ENCODE measurements at places on chromosomes 11 and 22.
A peak's percentile ranks its signal among the peaks of the same experiment; 100 is the strongest.

DNA sequence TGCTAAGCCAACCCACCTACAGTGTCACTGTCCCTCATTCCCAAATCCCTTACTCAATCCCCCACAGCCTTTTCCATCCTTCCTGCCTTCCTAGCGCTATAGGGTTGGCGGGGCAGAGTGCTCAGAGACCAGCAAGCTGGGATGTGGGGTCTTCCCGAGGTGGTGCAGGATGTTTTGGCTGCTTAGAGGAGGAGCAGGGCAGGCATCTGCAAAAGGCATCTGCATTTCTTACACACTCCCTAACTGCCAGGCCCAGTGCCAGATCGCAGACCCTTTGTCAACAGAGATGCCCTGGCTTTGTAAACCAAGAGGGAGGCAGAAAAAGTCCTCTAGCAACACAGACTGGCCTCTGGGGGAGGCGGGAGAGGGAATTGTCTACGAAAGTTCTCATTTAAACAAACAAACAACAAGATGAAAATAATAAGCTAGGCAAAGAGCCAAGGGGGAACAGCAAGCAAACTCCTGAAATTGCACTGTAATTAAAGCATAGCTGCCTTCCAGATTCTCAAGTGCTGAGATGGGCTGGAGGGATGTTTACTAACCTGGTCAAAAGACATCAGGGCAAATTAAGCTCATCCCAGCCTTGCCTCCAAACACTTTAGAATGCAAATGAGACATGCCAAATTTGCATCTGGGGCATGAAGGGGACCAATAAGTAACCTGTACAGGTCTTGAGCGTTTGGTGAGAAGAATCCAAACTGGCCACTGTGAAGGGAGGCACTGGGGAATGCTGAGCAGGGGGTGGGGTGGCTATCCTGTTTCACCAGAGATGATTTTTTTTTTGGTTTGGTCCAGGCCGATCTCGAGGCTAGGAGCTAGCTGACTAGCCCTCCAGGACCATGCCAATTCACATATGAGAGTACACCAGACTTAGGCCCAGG lies 38.1 kb upstream of the ADA2 start:
- DNase-seq: no peak

DNA sequence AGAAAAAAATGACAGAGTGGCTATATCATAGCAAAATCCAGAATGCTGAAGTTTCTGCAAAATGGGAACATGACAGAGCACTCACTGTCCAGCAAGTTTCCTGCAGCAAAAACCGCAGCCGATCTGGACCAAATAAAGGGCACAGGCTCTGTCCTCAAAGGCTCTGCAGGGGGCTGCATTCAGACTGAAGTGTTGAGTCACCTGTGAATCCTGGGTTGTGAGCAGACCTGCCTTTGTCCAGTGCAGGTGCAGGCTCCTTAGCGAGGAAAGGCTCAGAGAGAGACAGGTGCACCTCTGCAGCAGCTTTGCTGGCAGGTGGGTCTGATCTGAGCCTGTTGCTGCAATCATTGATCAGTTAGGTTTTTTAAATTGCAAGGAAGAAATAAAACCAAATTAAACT lies 29.3 kb upstream of the NFAM1 start:
- peak; percentile 24 for DNase-seq

- DNase-seq: no peak
Observed at GRCh38 chr11:76592025-76592914, 78.3 kb downstream of the LRRC32 start.

DNA sequence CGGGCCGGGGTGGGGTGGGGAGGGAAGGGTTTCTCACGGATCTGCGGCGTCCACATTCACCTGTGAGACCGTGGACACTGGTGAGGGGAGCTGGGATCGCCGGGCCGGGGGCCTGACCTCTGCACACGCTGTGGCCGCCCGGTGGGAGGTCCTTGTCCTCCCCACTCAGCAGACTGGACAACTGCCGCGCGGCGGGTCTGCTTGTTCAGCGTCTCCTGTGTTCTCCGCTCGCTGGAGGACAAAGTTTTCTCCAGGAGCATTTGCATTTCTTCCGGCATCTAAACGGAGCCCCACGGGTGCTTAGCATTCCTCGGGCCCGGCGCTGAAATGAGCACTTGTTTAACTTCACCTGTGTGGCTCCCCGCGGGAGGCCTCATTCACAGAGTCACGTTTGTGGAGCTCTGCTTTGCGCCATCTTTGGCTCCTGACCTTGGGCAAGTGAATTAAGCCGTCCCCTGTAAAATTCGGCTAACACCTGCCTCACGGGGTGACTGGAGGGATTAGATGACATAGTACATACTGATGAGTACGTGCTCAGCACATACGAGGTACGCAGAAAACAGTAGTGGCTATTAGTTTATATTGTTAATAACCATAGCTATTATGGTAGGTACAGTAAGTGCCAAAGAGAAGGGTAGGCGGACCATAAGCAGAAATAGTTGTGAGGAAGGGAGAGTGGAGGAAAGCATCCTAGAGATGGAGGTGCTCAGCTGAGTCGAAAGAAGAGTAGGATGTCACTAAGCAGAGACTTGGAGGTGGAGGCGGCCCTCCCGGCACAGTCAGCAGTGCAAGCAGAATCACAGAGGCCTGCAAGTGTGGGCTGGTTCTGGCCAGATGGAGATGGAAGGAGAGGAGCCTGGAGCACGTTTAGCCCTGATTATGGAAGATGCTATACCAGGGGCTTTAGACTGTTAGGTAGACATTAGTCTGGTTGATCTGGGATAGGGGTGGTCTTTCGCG lies 885 bp downstream of the TRMU start:
- DNase-seq: no peak

GRCh38 chr11:1519028-1520010 lies 32.7 kb upstream of the MOB2 start:
- no peak for DNase-seq

DNA sequence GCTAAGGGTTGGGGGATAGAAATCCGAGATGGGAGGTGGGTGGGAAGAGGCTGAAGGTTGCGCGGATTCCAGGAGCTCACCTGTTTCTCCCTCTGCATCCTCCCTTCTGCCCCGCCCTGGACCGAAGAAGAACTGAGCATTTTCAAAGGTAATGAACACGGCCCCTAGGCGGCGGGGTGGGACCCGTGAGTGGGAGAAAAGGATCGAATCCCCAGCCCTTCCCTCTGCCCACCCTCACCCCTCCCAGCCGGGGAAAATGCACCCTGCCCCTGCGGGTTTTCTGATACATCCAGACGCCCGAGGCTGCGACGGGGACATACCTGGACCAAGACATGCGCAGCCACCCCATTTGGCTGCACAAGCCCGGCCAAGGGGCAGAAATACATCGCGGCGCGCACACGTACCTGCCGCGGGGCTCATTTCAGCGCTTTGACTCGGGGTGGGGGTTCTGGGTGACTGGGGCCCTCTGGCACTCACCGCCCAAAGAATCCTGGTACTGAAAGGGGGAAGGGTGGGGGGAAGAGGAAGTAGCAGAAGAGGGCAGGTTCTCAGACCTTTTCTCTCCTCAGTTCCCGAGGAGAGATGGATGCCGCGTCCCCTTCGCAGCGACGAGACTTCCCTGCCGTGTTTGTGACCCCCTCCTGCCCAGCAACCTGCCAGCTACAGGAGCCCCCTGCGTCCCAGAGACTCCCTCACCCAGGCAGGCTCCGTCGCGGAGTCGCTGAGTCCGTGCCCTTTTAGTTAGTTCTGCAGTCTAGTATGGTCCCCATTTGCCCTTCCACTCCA lies 6.0 kb downstream of the VSIG2 start:
- no peak for DNase-seq

GRCh38 chr22:35478633-35479107 lies 62.0 kb upstream of the RASD2 start:
- DNase-seq: no peak

- DNase-seq: no peak
Observed at GRCh38 chr22:46531581-46532175, 5.7 kb downstream of the CELSR1 start.

- DNase-seq: no peak
Observed at GRCh38 chr11:63909591-63910506, 7.1 kb downstream of the RCOR2 start.

GRCh38 chr22:19360300-19360792 lies 68.8 kb upstream of the CLTCL1 start:
- DNase-seq: no peak

DNA sequence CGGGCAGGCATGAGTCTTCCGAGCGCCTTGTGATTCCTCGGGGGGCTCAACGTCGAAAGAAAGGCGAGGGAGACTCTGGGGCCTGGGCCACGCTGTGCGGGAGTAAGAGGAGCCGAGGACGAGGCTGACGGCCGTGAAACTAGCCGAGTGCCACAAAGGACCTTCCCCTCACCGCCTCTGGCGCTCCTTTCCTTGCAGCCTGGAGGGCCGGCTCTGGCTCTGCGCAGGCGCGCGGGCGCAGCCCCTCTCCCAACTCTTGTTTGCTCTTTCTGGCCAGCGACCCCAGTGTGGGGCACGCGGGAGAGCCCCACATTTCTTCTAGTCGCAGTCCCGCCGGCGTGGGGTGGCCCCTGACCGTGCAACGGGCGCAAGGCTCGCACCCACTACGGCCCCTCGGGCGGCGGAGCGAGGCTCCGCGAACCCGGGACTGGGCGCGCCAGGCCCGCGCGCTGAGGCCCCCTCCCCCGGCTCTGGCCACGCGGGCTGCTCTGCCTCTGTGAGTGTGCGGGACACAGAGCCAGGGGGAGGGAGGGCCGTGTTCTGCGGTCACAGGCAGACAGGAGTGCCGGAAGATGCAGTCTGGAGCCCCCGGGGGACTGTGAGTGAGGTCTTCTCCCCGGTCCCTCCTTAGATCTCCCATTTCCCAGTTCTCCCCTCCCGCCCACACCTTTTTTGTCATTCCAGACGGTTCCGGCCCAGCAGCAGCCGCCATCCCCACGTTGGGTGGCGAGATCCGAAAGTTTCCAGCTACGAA lies 1.0 kb upstream of the TOB2 start:
- peak; percentile 5 for DNase-seq

- no peak for DNase-seq
Observed at GRCh38 chr11:80388130-80388529, 947.3 kb upstream of the TENM4 start.

- no peak for DNase-seq
Observed at GRCh38 chr22:24983151-24983550, 30.6 kb downstream of the KIAA1671 start.

- no peak for DNase-seq
Observed at GRCh38 chr22:45742866-45743450, 71.3 kb downstream of the ATXN10 start.

- no peak for DNase-seq
Observed at GRCh38 chr22:17314487-17314886, 54.8 kb upstream of the CECR2 start.

DNA sequence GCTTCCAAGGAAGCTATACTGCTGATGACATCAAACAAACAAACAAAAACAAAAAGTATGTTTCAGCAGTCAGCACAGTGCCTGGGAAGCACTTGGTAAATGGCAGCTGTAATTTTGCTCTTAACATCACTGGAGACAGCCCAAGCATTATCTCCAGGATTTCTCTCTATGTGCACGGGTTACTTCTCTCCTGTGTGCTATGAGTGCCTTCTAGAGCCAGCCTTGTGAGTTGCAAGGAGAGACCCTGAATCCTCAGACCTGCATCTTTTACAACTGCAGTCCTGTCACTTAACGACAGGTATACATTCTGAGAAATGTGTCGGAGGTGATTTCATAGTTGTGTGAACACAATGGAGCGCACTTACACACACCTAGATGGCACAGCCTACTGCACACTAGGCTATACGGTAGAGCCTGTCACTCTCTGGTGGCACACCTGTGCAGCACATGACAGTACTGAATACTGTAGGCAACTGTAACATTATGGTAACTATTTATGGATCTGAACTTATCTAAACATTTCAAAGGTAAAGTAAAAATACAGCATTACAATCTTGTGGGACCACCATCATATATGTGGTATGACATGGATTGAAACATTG lies 662.5 kb upstream of the B3GAT1 start:
- peak; percentile 1 for DNase-seq

DNA sequence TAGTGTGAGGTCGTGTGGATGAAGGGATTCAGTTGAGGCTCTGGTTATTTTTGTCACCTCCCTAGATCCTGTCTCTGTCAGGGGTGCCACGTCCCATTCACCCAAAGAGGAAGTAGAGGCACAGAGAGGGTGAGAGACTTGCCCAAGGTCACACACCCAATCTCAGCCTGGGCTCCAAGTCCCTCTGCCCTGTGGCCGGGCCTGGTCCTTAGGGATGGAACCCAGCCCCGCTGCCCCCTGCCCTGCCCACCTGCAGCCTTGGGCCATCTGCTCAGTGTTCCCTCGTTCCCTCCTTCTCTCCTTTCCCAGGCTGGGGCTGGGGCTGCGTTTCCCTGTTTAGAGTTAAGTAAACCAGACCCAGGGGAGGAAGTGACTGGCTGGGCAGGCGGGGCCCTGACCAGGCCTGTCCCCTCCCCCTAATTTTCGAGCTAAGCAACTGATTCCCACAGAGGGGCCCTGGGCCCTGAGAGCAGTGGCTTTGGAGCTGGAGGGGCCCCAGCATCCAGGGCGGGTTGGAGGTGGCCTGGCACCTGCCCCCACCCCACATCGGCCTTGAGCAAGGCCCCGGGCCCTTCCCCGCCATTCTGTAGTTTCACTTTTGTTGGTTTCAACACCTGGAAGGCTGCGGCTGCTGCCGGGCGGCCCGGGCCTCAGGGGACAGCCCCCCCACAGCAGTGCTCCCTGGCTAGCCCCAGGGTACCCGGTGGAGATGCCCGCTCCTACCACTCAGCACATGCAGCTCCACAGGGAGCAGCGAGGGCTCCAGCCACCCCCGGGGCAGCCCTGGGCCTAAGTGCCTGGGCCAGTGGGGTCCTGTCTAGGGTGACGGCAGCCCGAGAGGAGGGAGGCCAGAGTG lies 1.5 kb downstream of the TCIRG1 start:
- no peak for DNase-seq

GRCh38 chr22:23385678-23386631 lies 194.1 kb downstream of the IGLL1 start:
- DNase-seq: no peak

- DNase-seq: no peak
Observed at GRCh38 chr11:113384551-113384950, 3.0 kb upstream of the ANKK1 start.

- DNase-seq: no peak
Observed at GRCh38 chr11:79444923-79445322, 4.1 kb upstream of the TENM4 start.

- no peak for DNase-seq
Observed at GRCh38 chr22:28581016-28581415, 98.6 kb downstream of the TTC28 start.

- no peak for DNase-seq
Observed at GRCh38 chr11:118605116-118605867, 2.1 kb upstream of the PHLDB1 start.

DNA sequence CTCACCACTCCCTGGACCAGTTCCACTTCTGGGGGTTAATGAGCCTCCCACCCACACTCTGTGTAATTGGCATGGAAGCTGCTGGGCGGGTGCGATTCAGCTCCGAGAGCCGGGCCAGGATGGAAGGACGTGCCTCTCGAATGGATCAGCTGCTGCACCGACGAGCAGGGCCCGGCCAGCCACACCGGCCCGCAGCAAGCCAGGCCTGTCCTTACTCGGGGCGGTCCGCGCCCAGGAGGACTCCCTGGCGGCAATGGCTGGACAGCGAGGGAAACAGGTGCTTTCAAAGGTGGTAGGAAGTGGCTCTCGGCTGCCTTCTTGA lies 4.3 kb upstream of the SHISAL1 start:
- DNase-seq: no peak

- DNase-seq: no peak
Observed at GRCh38 chr11:134413043-134413825, 1.2 kb upstream of the B3GAT1 start.

Measured in NCI-H2081 treated with DMSO at 0.1 percent for 48 hours (cell line).